ENCODE measurements at places on chromosomes 7 and 10.

GRCh38 chr10:120019568-120019967, 127.0 kb downstream of the SEC23IP start:
- DNase-seq: no peak

DNA sequence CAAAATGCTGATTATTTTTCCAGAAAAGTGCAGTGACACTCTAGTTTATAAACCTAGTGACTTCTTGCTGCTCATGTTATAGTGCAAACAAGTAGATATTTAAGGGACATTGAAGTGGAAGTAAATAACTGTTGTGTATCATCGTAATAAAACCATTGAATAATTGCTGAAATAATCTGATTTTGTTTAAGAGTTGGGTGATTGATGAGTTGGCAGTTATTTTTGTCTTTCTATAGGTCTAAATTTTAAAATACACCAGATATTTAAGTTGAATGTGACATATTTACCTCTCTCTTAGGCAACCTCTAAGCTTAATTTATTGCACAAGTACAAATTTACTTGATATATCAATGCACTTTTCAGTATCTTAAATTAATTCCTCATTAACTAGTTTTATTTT, 192.9 kb downstream of the TSPAN12 start:
- DNase-seq: no peak

- no peak for DNase-seq
Measured at GRCh38 chr7:70450731-70451130, 681.2 kb upstream of the GALNT17 start.

GRCh38 chr7:97871659-97872024, 566 bp downstream of the ASNS start:
- DNase-seq: peak; percentile 16

GRCh38 chr7:154427533-154427932, 375.3 kb downstream of the DPP6 start:
- no peak for DNase-seq

DNA sequence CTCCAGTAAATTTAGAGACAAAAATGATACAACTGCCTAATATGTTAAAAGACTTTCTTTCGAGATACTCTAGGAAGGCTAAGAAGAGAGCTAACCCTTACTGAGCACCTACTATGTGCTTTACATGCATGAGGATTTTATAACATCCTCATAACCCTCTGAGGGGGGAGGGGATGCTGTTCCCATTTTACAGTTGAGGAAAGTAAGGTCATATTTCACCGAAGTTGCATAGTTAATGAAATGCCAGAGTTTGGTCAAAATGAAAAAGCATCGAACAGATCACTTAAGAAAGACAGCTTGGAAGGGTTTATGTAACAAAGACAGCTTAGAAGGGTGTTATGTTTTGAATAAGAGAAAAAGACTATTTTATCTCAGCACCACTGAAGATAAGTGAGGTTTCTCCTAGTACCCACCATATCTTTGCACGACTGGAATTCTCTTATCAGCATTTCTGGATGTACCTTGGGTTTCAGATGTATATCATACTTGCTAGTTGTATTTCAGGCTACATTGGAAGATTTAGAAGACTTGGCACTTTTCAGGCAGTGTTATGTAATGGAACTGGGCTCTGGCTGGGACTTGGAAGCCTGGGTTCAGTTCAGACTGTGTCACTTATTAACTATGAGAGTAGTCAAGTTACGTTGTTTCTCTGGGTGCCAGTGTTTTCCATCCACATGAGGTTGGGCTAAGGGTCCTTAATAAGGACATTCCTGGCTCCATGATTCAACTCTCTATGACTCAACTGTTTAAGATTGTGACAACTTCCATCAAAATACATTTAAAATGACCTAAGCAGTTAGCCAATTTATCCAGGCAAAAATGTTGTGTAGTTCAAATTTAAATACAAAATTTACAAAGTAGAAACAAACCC, 6.0 kb downstream of the RHOBTB1 start:
- DNase-seq: no peak

- no peak for DNase-seq
Measured at GRCh38 chr10:88178758-88179157, 315.3 kb downstream of the PTEN start.

- no peak for DNase-seq
Measured at GRCh38 chr10:101545898-101546297, 42.2 kb downstream of the POLL start.

- DNase-seq: no peak
Measured at GRCh38 chr7:96526496-96526895, 183.2 kb downstream of the SEM1 start.

DNA sequence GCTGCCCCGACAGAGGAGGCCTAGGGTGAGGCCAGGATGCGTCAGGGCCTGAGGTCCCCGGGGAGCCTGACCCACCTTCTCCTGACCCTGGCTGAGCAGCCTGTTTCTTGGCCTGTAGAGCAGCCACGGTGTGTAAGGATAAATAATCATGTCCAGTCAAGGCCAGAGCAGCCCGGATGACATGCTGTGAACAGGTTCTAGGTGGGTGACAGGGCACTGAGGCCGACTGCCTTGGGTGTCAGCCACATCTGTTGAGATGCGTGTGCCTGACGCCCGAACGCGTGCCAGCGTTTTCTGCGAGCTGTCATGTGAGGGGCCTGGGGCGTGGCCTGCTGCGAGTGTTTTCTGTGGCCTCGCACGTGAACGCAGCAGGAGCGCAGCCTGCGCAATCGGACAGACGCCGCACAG, 118.3 kb downstream of the FAM53B start:
- DNase-seq: no peak

DNA sequence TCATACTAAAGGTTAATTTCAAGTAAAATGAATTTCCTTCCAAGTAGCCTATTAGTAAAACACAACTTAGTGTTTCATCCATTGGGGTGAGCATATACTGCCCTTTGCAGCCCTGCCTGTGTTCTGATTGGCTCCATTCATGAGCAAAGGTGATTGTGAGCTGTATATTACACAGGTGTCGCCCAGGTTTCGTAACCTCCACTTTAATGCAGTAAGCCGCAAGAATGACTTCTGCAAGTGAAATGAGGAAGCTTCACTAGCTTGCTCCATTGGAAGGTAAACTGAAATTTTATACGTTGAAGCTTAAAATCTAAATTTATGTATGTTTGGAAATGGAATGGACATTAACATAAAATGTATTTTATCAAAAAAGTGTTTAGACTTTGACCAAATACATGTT, 24.4 kb downstream of the MTURN start:
- DNase-seq: no peak

- no peak for DNase-seq
Measured at GRCh38 chr10:42304341-42304740, 334.0 kb downstream of the ZNF33B start.

GRCh38 chr10:75841266-75841665, 409.8 kb downstream of the LRMDA start:
- DNase-seq: no peak

- DNase-seq: no peak
Measured at GRCh38 chr10:123270221-123270620, 116.0 kb downstream of the BUB3 start.

GRCh38 chr7:20721086-20721810, 65.4 kb downstream of the SP8 start:
- no peak for DNase-seq

DNA sequence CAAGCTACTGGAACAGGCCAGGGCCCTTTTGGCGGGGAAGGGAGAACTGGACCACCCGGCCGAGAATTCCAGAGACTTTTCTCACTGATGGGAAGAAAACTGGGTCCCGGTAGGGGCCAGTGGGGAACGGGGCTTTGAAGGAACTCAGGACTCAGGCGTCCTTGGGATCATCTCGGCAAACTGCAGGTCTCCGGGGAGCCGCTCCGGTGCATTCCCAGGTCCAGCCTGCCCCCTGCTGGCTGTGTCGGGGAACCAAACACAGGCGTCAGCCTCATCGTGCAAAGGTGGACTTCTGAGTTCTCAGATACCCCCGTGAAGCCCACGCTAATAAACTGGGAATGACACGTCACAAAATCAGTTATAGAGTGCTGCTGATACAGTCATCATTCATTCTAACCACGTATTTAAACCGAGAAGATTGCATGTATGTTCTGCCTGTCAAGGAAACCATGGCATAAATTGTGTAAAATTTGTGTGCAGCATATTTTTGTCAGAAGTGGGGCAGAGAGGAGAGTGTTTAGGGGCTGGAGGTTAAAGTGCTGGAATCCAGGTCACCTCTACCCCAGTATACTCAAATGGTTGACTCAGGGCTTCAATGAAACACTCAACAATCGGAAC, 76.1 kb upstream of the CPXM2 start:
- DNase-seq: peak; percentile 14

DNA sequence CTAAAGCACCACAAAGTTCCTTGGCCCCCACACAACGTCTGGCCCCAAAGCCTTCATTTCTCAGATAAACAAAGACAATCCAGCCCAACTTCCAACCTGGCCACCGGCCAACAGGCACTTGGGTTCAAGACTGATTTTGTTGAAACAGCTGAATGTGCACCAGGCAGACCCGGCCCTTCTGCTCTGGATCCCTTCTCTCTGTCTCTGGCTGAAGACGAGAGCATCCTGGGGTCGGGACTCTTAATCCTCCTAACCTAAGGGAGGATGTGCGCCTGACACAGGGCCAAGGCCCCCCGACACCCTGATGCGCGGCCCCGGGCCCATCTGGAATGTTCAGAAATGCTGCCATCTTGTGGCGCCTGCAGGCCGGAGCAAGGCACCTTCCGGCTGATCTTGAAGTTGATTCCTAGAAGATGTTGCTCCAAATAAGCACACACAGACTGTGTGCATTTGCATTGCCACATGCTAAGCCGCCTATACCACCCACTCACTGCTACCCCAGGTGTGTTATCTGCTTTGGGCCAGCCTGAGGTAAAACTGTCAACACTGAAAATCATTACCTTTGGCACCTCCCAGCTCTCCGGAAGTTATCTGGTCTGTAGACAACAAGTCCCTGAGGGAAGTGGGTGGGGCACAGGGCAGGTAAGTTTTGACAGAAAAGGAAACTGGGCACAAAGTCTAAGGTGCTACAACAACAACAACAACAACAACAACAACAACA, 98.4 kb upstream of the HABP2 start:
- no peak for DNase-seq

DNA sequence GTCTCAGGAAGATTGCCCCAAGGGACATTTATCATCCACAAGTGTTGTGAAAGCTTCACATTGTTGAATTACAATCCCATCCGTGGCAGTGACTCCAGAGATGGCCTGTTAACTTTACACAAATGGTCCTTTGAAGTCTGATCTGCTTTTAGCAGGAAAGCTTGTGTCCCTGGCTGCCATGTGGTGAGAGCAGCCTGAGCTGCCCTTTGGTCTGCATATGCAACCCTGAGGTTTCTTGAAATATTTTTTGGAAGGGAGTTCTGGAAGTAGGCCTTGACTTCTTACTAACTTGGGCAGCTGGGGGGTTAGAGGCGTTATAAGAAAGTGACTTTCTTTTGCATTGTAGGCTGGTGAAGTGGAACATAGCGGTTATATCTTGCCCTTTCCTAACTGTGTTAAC, 41.3 kb upstream of the FAM180A start:
- no peak for DNase-seq

- DNase-seq: no peak
Measured at GRCh38 chr10:51014680-51015389, 59.5 kb upstream of the PRKG1 start.

DNA sequence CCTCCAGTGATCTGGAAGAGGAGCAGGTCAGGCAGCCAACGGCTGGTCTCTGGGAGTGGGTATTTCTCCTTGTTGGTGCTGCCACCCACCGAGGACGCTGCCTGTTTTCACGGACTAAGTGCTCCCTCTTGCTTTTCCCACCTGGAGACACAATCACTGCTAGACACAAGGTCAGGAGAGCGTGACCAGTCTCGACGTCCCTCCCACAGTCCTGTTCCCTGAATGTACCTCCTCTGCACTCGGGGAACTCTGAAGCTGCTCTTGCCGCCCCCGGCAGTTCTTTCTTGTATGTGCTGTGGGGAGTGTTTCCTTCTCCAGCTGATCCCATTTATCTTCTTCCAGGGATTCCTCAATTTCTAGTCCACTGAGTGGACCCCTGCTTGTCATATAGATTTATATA, 89.4 kb downstream of the CYTH3 start:
- no peak for DNase-seq

DNA sequence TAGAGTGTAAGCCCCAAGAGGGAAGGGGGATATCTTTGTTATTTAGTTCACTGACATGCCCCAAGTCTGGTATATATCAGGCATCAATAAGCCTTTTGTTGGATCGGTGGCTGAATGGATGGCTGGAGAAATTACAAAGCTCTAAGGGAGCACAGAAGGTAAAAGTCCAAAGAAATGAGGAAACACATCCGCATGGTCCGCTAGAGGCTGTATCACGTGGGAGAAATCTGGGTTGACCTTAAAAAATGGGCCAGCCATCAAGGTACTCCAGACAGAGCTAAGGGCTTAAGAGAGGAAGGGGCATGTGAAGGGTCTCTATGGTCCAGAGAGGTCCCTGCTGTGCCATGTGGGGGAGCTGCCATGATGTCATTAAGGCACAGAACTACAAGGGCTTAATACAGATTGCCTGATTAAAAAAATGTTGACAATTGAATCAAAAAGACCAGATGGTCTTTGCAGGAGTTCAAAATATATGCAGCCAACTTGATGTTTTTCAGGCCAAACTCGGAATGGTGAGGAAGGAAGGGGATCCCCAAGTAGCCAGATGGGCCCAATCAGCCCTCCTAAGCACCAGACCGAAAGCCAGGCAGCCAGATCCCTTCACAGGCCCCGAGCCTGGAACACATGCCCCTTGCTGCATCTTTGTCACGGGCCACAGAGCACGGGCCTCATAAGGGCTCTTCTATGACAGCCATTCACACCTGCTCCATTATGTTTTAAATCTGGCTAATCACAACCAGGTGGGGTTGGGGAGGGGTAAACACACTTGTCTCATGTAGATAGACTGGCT, 31.9 kb downstream of the SCRN1 start:
- no peak for DNase-seq

- no peak for DNase-seq
Measured at GRCh38 chr7:3274131-3274530, 26.9 kb upstream of the SDK1 start.

GRCh38 chr10:76319661-76320060, 888.2 kb downstream of the LRMDA start:
- no peak for DNase-seq

GRCh38 chr10:63286754-63287264, 153.7 kb downstream of the NRBF2 start:
- no peak for DNase-seq

DNA sequence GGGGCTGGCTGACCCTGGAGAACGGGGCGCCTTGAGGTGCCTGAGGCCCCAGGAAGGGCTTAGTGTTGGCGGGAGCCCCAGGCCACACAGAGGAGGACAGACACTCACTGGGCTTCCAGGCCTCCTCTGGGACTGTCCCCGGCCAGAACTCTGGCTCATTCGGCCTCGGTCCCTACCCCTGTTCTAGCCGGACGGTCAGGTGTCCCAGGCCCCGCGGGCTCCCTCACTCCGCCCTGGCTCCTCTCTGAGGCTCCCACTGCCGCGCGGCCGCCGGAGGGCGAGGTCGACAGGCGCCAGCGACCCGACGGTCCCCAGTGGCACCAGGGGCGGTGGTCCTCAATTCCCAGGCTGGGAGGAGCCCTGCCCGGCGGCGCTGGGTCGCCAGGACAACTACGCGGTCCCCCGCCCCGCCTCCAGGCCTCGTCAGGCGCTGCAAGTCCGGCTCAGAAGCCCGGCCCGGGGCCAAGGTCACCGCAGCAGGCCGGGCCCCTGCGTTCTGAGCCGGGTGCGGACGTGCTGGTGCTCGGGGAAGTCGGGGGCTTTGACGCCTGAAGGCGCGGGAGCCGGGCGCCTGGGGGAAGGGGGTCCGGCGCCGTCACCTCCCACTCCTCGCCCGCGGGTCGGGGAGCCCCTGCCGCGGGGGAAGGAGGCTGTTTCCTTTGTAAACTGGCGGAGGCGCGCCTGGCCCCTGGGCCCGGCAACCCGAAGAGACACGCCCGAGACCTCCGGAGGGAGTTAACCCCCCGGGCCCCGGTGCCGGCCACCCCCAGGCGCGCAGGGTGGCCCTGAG, 1.1 kb upstream of the PWWP2B start:
- peak; percentile 55 for DNase-seq

GRCh38 chr10:69242852-69243212, 22.7 kb downstream of the HKDC1 start:
- DNase-seq: no peak

Data from CD4-positive, alpha-beta T cell treated with Interleukin-4 for 1 hour (primary cell).